ENCODE measurements at places on chromosomes 2 and 18. TPM values are rescaled to one million over a fixed set of nuclear protein-coding genes. Genes with fewer than 3 reads are reported as not detected.

The DNAJC5G gene
- not detected for total RNA-seq

The CAPN14 gene
- not detected for total RNA-seq

The POMC gene
- total RNA-seq = not detected

The DYSF gene
- 13.0 TPM for total RNA-seq

The ACYP2 gene
- total RNA-seq = 2.9 TPM

The NEB gene
- under 0.01 TPM for total RNA-seq

The SLC23A3 gene
- total RNA-seq = 1.7 TPM

The GAD1 gene
- total RNA-seq = 10.6 TPM

The PARD3B gene
- 3.9 TPM for total RNA-seq

The SUCLG1 gene
- total RNA-seq = 83.4 TPM

The NRP2 gene
- total RNA-seq = 18.3 TPM

The ZBTB7C gene
- total RNA-seq = 1.1 TPM

The TEKT4 gene
- total RNA-seq = not detected

The BOLL gene
- total RNA-seq = not detected

The SPHKAP gene
- not detected for total RNA-seq

The KCNS3 gene
- total RNA-seq = 7.9 TPM

The MYO5B gene
- total RNA-seq = 10.4 TPM

The INPP5D gene
- 0.26 TPM for total RNA-seq

The PLGLB2 gene
- total RNA-seq = 0.87 TPM

The TCF23 gene
- not detected for total RNA-seq

The ANKRD30BL gene
- not detected for total RNA-seq

The IL1RL1 gene
- 4.9 TPM for total RNA-seq

The OR6B2 gene
- total RNA-seq = not detected

The ALKAL2 gene
- not detected for total RNA-seq

The PRKAG3 gene
- not detected for total RNA-seq

The ATP8B1 gene
- 18.4 TPM for total RNA-seq

The HOXD1 gene
- not detected for total RNA-seq

The LYG2 gene
- not detected for total RNA-seq

The MORN2 gene
- 9.6 TPM for total RNA-seq

The NOSTRIN gene
- total RNA-seq = 0.69 TPM

The SELENOI gene
- total RNA-seq = 22.0 TPM

The LDLRAD4 gene
- not detected for total RNA-seq

The CNRIP1 gene
- 11.6 TPM for total RNA-seq

The NT5DC4 gene
- not detected for total RNA-seq

The ID2 gene
- total RNA-seq = 92.1 TPM

The MOB4 gene
- 16.8 TPM for total RNA-seq

The FEV gene
- total RNA-seq = 0.07 TPM

The ABCG8 gene
- total RNA-seq = not detected

The TMEM163 gene
- total RNA-seq = 0.12 TPM

The SERPINB7 gene
- total RNA-seq = 71.9 TPM

The INSIG2 gene
- total RNA-seq = 7.4 TPM

The LYPD6 gene
- total RNA-seq = 2.4 TPM

The NAT8 gene
- not detected for total RNA-seq

The DSEL gene
- 19.0 TPM for total RNA-seq

The CYP26B1 gene
- total RNA-seq = 3.9 TPM

The IL1B gene
- total RNA-seq = 67.5 TPM

The CHRND gene
- not detected for total RNA-seq

The DSG1 gene
- not detected for total RNA-seq

The AMER3 gene
- total RNA-seq = not detected
